ENCODE measurements at places on chromosomes 3 and 15.

DNA sequence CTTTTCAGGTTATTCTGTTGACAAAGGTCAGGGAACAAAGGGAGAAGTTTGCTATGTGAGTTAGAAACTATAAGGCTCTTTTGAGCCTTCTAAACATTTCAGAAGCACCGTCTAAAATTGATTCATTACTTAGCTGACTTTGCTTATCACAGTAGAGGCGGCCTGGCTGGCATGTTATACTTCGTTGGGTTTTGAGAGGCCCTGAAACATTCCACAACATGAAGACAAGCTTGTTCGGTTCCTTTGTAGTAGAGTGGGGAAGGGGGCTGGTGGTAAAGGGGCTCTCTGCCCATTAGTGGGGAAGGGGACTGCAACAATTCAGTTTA is 23.6 kb downstream of the ZBTB38 start:
- DNase-seq, result no peak

GRCh38 chr15:68525815-68526214 is 53.0 kb upstream of the CORO2B start:
- no peak for DNase-seq

DNA sequence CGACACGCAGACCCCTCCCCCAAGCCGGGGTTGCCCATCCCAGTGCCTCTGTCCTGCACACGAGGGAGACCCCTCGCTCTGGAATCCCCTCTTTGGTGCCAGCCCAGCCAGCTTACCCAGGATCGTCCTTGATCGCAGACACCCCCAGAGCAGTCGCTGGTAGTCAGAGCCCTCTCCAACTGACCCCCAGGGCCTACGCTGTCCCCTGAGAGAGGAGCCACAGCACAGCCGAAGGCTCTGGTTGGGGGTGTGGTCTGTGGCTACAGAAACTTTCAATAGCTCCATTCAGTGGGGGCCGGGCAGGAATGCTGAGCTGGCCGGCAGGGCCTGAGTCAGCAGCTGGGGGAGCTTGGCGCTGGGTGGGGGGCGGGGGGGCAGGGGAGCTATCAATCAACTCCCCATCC is at the start of gene LCTL:
TSS of gene LCTL (minus strand) at position 258 of the 404 bp plus-strand sequence. CDS start 633 bp downstream, outside the sequence.
- peak; percentile 81 for DNase-seq

DNA sequence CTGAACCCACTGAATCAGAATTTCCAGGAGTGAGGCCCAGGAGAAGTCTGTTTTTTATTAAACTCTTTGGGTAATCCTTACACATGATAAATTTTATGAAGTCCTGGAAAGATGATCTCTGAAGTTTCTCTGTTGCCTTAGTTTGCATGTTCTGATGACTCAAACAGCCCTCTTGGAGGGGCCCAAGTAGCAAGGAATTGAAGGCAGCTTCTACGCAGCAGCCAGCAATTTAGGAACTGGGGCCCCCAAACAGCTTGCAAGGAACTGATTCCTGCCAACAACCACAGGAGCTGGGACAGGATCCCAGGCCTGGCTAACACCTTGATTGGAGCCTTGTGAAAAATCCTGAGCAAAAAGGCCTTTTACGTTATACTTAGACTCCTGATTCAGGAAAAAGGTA is 5.4 kb upstream of the ACP3 start:
- no peak for DNase-seq

DNA sequence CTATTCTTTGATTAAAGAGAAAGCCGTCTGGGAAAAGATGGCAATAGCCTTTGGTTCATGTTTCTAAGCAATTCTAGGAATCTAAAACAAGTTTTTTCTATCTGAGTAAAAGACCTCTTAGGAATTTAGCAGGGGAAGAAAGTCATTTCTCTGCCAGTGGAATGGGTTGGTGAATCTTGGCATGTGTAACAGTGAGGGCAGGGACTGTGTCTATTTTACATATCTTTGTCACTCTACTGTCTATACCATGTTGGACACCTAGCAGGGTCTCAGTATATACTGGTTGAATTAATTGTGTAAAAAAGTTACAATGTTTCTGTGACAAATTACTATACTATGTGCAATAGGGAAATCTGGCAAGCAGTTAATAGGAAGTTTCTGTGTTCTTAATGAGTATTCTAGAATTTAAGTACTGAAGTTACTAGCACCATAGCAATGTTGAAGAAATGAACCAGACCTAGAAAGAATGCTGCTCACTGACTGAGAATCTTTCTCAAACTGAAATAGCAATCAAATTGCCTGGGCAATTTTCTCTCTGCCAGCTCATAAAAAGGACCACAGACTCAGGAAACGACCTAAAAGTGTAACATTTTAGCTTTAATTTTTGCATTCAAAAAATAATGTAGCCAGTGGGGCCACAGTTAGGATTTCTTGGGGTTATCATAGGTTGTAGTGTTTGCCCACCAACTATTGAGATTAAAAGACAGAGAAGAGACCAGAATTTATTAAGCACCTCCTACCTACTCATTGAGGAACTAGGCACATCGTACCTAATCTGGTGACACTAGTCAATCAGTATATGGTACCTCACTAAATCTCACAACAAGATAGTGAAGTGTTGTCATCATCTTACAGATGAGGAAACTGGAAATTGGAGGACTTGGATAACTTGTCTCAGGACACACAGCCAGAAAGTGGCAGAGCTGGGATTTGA is 56.2 kb upstream of the LEKR1 start:
- DNase-seq, result no peak

GRCh38 chr15:67542420-67543347 is at the start of gene MAP2K5:
Gene MAP2K5 (plus strand): TSS chr15:67542703. CDS start chr15:67543336, 633 bp downstream.
- peak; percentile 53 for DNase-seq

DNA sequence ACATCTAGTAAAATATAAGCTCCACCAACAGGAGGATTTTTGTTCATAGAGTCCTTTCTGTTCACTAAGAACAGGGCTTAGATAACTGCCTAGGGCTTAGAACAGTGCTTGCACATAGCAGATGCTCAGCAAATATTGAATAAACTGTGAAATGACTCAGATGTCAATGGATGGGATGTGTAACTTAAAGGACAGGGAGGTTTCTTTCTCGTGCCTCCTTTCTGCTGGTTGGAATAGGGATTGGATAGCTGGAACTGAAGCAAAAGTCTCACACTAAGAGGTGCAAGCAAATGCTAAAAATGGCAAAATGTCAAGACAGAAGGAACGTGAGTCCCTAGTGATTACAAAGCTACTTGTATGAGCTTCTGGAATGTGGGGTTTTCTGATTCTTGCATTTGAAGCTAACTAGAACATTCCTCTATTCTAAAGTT is 392.8 kb upstream of the WNT5A start:
- no peak for DNase-seq

- no peak for DNase-seq
Observed at GRCh38 chr15:91887921-91888373, 34.4 kb downstream of the SLCO3A1 start.

DNA sequence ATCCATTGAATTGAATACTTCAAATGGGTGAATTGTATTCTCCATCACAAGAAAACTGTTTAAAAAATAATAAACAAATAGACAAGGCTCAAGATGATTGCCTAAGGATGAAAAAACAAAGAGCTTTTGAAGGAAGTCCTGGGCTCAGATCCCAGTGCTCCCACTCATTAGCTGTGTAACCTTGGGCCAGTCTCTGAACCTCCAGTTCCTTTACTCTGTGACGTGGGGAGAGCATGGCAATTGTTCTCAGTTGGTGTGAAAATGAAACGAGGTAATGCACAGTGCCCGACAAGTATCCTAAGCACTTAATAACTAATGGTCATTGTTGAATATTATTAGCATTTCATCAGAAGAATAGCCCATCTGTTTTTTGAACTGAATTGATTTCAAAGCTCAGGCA is 40.7 kb downstream of the TNIK start:
- DNase-seq, result no peak

- no peak for DNase-seq
Observed at GRCh38 chr3:149871855-149872254, 58.8 kb downstream of the RNF13 start.

- no peak for DNase-seq
Observed at GRCh38 chr3:36250191-36250590, 130.1 kb upstream of the STAC start.

DNA sequence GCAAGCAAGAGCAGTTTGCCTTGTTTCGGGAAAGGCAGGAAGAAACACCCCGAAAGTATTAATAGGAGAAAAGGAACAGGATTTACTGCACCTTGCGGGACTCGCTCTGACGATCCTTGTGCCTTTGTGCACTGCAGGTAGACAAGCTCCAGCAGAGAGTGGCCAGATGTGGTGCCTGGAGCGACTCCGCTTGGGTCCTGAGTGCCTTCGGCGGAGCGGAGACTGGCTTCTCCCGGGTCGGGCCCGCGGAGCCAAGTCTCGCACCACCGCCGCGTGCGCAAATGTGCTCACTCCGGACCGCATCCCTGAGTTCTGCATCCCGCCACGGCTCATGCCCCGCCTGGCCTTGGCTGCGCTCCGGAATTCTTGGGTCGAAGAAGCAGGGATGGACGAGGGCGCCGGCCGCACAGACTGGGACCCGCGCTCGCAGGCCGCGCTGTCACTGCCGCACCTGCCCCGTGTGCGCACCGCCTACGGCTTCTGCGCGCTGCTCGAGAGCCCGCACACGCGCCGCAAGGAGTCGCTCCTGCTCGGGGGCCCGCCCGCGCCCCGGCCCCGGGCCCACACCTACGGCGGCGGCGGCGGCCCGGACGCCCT is 769 bp downstream of the C2CD4A start:
- DNase-seq, result peak; percentile 21

- no peak for DNase-seq
Observed at GRCh38 chr15:90810354-90810753, 58.0 kb upstream of the FURIN start.

GRCh38 chr15:90691982-90692773 is 25.0 kb upstream of the BLM start:
- DNase-seq, result no peak

DNA sequence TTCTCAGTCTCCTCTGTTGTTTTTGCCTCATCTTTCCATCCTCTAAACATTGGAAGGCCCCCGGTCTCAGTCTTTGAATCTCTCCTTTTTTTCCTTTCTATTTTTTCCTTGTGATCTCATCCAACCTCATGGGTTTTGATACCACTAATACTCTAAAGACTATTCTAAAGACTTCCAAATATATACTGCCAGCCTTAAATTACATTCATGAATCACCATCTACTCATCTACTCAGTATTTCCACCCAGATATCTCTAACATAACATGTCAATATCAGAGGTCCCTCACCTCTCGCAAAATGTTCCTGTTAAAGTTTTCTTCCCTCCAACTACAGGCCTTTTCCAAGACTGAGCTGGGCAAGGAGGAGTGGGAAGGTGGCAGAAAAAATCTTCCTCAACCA is 282.5 kb upstream of the TTC14 start:
- DNase-seq, result no peak

GRCh38 chr3:151792411-151792810 is 21.5 kb upstream of the AADAC start:
- DNase-seq, result no peak

DNA sequence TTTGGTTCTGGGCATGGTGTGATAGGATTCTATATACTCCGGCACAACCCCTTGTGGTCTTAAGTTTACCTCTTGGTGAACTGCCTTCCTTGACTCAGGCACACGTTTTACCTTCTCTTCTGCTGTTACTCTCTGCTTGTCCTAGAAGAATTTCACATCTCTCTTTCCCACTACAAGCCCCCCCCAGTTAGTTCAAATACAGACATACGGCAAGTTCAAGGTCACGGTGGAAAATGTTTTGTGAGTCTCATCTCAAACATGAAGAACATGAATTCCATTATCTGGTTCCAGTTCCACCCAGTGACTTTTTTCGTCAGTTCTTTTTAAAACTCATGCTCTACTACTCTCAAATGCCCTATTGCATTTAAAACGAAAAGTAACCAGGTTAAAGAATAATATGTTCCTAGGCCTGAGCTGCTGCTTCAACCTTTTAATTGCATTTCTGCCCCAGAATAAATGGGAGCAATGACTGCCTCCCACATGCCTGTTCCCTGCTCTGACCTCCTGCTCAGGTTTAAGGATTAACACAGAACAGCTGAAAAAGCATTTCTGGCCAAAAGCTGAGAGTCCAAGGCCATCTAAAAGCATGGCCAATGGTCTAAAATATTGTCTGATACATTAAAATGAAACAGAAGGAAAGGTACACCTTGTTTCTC is 132.8 kb downstream of the OSBPL10 start:
- DNase-seq, result no peak

GRCh38 chr3:120129718-120130513 is 35.7 kb upstream of the GSK3B start:
- peak; percentile 16 for DNase-seq

DNA sequence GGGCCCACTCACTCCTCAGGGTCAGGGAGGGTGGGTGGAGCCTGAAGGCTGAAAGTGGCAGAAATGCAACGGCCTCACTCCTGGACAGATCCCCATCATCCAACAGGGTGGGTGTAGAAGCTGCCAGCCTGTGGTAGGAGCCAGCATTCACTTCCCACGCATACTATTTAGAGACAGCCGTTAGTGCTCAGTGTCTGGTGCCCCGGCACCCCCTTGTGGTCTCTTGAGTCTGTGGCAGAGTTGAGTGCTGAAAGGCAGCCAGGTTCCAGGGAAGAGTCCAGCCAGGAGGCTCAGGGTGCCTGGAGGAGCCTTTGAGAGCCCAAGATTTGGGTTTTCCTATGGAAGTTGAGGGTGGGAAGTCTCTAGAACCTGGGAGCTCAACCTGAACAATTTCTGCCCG is 2.1 kb upstream of the GNAT1 start:
- DNase-seq, result peak; percentile 83

DNA sequence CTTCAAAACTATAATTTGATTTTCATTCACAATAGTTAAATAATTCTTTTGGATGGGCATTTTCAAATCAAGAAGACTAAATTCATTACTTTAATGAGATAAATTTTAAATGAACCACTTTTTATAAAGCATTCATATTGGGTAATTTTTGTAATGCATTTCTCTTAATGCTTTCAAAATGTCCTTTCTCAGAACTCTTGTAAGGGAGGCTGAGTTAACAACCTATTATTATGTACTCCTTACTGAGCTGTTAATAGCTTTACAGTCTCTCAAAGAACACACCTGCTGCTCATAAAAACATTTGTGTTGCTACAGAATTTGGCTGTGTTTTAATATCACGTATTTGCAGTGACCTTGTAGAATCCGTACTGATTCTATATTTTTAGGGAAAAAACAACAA is 334.0 kb upstream of the ARL6 start:
- DNase-seq, result no peak

GRCh38 chr15:98083203-98083910 is 122.9 kb downstream of the ARRDC4 start:
- peak; percentile 17 for DNase-seq

- DNase-seq, result no peak
Observed at GRCh38 chr3:62521464-62522105, 148.2 kb upstream of the FEZF2 start.

GRCh38 chr3:60160822-60161748 is 1090.2 kb downstream of the FHIT start:
- DNase-seq, result no peak

- no peak for DNase-seq
Observed at GRCh38 chr3:127159543-127159942, 33.4 kb upstream of the PRR23E start.

Data from mesendoderm (in vitro differentiated cells).